ENCODE measurements at places on chromosomes 12 and 14. TPM values are rescaled to one million over a fixed set of nuclear protein-coding genes. Genes with fewer than 3 reads are reported as not detected.

Gene SLC41A2
- 1.3 TPM for total RNA-seq

Gene CRIP1
- total RNA-seq, result 42.6 TPM

Gene WNT1
- not detected for total RNA-seq

Gene EPS8
- total RNA-seq, result 7.7 TPM

Gene PRH2
- total RNA-seq, result not detected

Gene SIX4
- 0.20 TPM for total RNA-seq

Gene SLC7A8
- 51.1 TPM for total RNA-seq

Gene GALNT8
- total RNA-seq, result not detected

Gene RD3L
- not detected for total RNA-seq

Gene GOLT1B
- total RNA-seq, result 15.1 TPM

Gene EID3
- total RNA-seq, result 0.76 TPM

Gene AVPR1A
- 0.36 TPM for total RNA-seq

Gene MGST1
- 145 TPM for total RNA-seq

Gene RNASE7
- 2.7 TPM for total RNA-seq

Gene CNTN1
- 9.8 TPM for total RNA-seq

Gene TAS2R9
- not detected for total RNA-seq

Gene SCARB1
- total RNA-seq, result 10.2 TPM

Gene MAP3K9
- 20.1 TPM for total RNA-seq

Gene CGRRF1
- total RNA-seq, result 9.2 TPM

Gene OVCH1
- total RNA-seq, result not detected

Gene PTPN6
- 17.8 TPM for total RNA-seq

Gene EVL
- 25.2 TPM for total RNA-seq

Gene GPR84
- 0.16 TPM for total RNA-seq

Gene CISTR
- not detected for total RNA-seq

Gene LMNTD1
- total RNA-seq, result 0.32 TPM

Gene GPR135
- total RNA-seq, result 0.56 TPM

Gene TMEM121
- total RNA-seq, result 0.48 TPM

Gene DPPA3
- not detected for total RNA-seq
